NCI-H526 (cell line): ENCODE measurements at places on chromosomes 4 and X.

GRCh38 chrX:49829016-49829415 lies at the start of gene PAGE4:
TSS of gene PAGE4 (plus strand) at chrX:49829303. CDS start at chrX:49830429, 1,126 bp downstream.
- DNase-seq: no peak

DNA sequence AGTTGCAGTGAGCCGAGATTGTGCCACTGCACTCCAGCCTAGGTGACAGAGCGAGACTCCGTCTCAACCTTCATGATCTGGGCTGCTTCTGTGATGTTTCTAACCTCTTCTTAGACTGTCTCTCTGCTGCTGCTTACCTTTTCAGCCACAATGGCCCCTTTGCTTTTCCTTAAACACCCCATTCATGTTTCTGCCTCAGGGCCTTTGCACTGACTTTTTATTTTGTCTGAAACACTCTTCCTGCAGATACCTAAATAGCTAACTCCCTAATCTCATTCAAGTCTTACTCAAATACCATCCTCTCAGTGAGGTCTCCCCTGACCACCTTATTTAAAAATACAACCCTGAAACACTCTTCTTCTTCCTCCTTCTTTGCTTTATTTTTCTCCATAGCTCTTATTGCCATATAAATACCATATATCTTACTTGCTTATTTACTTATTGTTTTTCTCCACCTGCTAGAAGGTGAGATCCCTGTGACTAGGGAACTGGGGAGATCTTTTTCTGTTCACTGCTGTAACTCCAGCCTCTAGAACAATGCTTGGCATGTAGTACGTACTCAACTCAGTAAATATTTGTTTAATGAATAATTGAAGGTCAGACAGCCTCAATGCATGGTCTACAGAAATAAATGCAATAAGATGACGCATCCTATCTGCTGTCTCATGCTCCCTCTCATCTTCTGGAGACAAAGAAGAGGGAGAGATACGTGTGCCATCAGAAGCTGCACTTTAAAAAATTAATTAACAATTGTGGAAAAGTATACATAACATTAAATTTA lies 43.8 kb upstream of the SETD7 start:
- no peak for DNase-seq

DNA sequence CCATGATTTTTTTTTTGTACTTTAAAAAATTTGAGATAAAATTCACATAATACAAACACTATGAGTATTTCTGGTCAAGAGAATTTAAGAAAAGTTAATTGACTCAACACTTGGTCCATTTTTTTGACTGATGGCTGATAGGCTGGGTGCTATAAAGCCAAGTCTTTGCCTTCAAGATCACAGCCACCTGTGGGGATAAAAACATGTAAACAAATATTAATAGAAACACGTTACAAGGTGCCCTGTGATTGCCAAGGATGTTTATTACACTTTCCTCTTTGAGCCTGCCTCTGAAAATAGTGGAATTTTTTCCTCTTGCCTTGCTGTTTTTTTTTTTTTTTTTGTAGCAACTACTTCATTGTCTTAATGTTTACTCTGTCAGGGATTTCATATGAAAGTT lies 63.3 kb downstream of the FHIP1A start:
- no peak for DNase-seq

DNA sequence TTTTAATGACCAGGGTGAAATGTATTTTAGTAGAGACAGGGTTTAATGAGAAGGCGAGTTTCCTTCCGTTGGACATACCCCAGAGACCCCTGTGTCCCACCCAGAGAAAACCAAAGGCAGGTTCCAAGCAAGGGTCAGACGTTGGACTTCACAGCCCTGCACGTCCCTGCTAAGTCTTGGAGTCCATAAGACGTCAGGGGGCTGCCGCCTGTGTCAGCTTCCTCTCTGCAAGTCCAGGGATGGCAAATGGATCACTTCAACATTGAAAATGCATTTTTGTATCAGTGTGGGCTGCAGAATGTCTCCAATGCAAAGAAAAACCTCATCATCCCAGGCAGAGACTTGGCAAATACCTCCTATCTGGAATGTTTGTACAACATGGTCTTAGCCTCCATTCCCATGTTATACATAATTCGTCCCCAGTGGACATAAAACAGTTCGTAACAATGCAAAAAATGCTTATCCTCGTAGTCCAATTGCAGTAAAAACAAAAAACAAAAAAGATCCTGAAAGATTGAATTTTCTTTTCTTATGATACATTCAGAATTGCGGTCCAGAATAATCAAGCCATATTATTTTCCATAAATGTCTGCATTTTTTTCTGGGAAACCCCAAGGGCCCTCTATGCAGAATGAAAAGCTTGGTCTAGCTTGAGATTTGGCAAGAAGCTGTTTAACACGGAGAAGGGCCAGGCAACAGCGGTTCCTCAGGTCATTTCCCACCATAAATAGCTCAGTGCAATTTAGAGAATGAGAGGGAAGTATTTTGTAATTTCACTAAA lies 190.9 kb downstream of the SHOX start:
- no peak for DNase-seq

DNA sequence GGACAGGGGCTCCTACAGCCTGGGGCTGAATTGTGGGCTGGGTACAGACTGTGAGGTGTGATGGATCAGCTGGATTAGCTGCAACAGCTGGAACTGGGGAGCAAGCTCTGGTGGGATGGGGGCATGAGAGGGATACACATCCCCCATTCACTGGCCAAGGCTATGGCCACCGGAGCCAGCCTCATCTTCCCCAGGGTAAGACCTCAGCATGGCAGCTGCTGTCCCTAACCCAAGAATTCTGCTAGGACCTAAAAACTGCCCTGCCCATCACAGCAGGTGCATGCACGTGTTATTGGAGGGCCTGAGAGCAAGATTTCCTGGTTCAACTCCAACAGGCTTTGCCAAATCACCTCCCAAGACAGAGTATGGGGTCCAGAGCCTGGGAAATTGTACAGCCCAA lies 258.6 kb upstream of the AGTR2 start:
- DNase-seq: no peak

- no peak for DNase-seq
These were observed 66.7 kb upstream of the NDUFC1 start for GRCh38 chr4:139368998-139369397.

- DNase-seq: no peak
These were observed 69.4 kb downstream of the TRAPPC11 start for GRCh38 chr4:183728223-183729068.

DNA sequence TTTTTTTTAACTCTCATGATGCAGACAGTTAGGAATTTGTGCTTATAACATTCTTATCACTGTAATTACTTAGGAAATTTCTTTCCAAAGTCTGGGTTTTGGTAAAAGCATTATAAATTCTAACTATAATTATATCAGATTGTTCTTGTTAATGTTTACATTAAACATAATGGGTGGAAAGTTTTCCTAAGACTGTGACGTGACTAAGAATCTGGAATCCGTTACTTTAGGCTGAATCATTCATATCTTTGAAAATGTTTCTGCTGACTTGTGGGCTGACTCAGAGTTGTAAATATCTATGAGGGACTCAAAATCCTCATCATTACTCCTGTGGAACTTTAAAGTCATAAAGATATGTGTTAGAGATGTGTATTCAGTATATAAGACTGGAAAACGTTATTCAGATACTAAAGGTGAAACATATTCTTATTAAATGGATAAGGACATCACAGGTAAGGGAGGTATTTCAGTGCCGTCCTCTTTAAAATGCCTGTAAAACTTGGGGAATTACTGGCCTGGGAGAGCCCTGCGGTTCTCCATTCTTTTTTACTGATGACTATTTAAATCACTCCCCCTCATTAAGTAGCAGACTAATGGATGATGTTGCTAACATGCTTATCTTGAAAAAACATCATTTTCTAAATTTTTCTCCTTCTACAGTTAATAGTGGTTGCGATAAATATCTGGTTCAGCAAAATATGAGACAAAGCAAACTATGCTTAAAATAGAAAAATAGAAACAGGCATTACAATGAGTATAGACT lies 159.0 kb downstream of the DCLK2 start:
- no peak for DNase-seq

GRCh38 chrX:123340696-123341095 lies 156.6 kb downstream of the GRIA3 start:
- DNase-seq: no peak

- DNase-seq: peak; percentile 94
These were observed at the start of gene CLGN for GRCh38 chr4:140427106-140427918. TSS of gene CLGN (minus strand) at chr4:140427648. CDS start at chr4:140413078, 14,570 bp downstream.

GRCh38 chr4:67531379-67531962 lies 13.8 kb downstream of the CENPC start:
- peak; percentile 34 for DNase-seq

GRCh38 chr4:13940921-13941320 lies 313.4 kb upstream of the BOD1L1 start:
- no peak for DNase-seq

- DNase-seq: no peak
These were observed 999.5 kb upstream of the GRID2 start for GRCh38 chr4:91304292-91304691.

GRCh38 chr4:110609044-110609750 lies 13.7 kb downstream of the PITX2 start:
- no peak for DNase-seq

DNA sequence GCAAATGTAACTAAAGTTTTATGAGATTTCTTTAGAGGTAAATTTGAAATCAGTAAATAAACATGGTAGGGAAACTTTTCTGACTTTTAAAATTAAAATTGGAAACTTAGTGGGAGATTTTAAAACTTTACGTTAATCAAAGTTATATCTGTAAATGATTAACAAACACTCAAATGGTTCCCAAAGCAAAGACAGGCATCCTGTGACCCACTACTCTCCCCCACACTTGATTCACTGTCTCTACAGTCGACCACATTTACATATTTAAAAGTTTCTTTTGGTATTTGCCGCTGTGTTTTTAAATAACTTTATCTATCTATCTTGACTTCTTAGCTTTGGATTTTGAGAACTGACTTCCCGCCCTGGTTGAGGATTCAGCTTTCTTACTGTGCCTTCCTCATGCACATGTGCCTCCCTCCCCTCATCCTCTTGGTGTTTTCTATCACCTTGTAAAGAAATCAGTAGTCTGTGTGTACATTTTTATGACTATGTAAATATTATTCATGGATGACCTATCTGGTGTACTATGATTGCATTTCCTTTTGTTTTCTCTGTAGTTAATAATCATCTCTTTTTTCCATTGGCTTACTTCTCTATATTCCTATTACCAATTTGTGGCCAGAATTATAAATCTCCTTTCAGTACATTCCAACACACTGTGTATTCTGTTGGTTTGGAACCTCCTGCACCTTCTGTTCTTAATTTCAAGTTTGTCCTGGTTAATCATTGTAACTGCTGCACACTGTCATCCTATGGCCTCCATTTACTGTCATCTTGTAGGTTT lies 72.6 kb downstream of the WWC2 start:
- peak; percentile 44 for DNase-seq

GRCh38 chr4:145565328-145565727 lies 53.9 kb upstream of the MMAA start:
- peak; percentile 59 for DNase-seq

DNA sequence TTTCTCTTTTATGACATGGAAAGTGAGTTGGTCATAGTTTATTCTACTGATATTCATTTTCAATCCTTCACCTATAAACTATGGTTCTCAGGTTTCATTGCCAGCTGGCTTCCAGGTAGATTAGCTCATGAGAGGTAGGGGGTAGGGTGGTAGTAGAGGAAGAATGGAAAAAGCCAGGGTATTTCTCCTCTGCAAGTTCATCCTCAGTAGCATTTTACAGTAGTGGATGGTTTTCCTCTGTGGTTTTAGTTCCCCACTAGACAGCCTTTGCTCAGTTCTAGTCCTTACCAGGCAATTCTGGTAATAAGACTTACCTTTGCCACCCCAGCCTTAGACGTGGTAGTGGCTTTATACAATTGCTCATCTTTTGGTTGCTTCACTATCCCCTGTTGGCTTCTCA lies 8.9 kb upstream of the NAA11 start:
- DNase-seq: peak; percentile 25

DNA sequence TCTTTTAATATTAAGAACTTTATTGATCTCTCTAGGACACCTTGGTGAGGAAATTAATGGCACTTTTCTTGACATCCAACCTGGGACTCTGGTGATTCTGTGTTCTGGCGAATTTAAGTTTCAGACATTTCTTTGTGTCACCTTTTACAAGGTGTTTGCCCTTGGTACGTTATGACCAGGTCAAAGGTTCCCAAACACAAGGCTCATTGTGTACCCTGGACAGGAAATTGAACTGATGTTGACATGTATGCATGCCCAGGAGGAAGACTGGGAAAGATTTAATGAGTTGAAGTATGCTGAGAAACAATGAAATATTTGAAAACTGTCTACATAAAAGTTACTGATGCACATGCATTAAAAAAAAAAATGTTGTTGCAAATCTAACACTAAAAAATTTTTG lies 22.1 kb downstream of the NIPAL1 start:
- DNase-seq: no peak

DNA sequence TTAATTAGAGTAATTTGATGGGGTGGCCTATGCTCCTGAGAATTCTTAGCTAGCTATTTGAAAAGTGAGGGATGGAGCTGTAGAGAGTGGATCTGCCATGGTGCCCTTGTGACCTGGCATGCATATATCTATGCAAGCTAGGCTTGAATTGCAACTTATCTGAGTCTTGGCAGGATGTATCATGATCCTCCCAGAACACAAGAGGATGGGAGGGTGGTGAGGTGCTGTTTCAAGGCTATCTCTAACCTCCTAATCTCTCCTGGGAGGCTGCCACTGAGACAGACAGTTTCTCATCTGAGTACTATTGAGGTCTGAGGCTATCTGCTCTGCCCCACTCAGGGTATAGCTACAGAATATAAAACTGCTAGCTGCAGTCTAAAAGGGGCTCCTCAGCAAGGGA lies 56.6 kb downstream of the BRCC3 start:
- DNase-seq: no peak
